Fibroblast of upper back skin (primary cell): ENCODE measurements at places on chromosomes 3 and 15.
A peak's percentile ranks its signal among the peaks of the same experiment; 100 is the strongest.

- DNase-seq, result no peak
Measured at GRCh38 chr3:191166368-191166767, 32.7 kb upstream of the OSTN start.

DNA sequence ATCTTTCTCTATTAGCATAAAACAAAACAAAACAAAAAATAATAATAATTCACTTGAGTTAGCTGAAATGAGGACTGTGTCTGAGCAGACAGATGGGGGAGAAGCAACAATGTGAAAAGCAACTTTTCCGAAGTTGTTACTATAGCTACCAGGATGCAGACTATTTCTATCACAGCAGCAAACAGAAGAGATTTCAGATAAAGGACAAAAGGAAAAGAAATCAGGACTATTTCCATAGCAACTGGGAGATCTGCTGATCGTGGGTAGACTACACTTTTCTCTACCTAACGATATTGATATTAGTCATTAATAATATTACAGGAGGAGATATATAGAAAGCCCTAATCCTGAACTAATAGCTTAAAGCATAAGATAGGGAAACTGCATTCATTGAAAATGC lies 321.7 kb downstream of the GABRG3 start:
- no peak for DNase-seq

- no peak for DNase-seq
Measured at GRCh38 chr15:41899854-41900442, 6.1 kb upstream of the SPTBN5 start.

- DNase-seq, result peak; percentile 86
Measured at GRCh38 chr15:38721568-38721945, 156.9 kb upstream of the RASGRP1 start.

DNA sequence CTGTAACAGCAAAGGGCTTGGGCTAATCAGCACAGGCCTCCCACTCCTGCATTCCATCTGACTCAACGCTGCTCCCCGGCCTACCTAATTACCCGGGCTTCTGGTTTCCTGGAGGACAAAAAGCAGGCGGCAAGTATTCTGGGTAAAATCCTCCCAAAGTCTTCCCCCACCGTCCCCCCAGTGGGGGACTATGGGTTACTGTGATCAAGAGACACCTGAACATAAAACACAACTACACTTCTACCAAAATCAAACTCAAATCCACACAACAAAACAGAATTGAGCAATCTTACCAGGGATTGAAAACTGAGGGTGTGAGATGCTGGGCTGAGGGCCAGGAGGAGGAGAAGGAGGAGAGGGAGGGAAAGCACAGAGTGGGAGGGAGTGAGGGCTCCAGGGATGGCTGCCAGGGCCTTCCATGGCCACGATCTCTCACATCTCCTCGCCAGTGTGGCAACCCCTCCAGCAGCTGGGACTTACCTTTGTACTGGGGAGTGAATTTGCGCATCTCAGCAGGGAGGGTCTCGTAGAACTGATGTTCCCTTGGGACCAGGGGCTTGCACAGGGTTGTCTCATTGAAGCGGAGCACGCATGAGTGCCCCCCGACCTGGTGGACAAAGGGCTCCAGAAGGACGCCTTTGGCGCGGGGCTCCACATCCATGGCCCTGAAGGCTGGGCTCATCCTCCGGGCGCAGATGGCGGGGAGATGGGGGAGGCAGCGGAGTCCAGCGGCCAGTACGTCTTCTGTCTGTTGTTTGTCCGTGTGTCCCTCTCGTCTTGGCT lies 9.1 kb upstream of the NCKIPSD start:
- DNase-seq, result peak; percentile 83

DNA sequence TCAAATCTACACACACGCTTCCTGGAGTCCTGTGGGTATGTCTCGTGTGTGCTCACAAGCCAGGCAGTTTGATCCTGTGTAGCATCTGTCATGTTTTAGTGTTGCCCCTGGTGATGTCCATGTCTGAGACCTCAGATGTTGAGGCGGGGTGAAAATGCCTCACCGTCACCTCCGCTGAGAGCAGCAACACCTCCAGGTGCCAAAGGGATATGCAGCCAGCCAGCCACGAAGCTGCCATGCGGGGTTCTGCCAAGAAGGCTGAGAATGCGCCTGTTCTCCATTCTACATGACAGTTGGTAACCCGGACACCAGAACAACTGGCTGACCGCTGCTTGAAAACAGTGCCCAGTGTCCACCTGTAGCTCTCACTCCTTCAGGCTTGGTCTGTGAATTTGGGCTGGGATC lies 253.8 kb downstream of the TLE3 start:
- no peak for DNase-seq

GRCh38 chr3:19886404-19886803 lies 47.6 kb downstream of the EFHB start:
- DNase-seq, result no peak

GRCh38 chr3:108406063-108406660 lies 104.2 kb downstream of the MYH15 start:
- peak; percentile 54 for DNase-seq

DNA sequence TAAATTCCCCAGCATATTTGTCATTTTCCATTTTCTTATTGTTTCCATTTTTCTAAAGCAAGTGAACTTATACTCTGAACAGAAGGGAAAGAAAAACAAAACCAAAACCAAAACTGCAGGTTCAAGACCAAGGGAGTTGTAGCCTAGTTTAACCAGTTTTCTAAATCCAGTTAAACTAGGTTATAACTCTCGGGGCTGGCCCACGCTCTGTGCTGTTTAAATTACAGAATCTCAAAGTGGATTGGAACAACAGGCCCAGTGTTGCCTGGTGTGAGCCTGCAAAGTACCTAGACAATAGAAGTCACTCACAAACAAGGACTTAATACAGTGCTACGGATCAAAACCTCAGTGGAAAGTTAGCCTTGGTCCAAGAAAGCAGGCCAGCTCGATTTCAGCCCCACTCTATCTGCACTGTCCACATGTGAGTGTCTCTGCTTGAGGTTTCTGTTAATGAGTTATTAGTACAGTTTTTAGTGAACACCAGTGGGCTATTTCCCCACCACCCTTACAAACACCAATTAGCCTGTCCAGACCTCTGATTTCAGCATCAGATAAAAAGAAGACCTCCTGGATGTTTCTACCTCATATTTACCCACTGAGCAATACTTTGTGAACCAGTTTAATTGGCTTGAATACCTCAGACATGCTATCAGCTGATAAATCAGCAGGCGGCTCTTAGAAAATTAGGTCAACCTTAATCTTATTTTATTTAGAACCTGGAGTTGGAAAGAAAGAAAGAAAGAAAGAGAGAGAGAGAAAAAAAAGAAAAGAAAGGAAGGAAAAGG lies 93.8 kb upstream of the PDZRN3 start:
- no peak for DNase-seq

DNA sequence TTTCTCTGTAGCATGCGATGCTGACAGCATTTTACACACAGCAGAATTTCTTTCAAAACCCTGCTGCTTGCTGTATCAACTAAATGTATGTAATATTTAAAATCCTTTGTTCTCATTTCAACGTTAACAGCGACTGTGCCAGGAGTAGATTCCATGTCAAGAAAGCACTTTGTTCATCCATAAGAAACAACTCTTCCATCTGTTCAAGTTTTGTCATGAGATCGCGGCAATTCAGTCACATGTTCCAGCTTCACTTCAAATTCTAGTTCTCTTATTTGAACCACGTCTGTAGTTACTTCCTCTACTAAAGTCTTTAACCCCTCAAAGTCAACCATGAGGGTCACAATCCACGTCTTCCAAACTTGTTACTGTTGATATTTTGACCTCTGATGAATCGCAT lies 50.6 kb downstream of the SMARCC1 start:
- no peak for DNase-seq

DNA sequence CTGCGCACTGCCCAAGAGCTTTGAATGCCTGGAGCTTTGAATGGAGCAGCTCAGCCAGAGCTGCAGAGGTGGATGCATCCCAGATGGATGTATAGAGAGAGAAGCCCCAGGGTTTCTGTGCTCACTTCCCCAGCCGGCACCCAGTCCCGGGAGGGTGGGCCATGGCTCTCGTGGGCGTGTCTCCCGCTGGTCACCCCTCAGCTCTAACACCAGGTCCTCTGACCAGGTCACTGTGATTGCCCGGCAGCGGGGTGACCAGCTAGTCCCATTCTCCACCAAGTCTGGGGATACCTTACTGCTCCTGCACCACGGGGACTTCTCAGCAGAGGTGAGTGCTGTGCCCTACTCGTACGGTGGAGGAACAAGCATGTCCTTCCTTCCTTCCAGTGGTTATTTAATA lies 10.7 kb downstream of the TMEM43 start:
- no peak for DNase-seq

DNA sequence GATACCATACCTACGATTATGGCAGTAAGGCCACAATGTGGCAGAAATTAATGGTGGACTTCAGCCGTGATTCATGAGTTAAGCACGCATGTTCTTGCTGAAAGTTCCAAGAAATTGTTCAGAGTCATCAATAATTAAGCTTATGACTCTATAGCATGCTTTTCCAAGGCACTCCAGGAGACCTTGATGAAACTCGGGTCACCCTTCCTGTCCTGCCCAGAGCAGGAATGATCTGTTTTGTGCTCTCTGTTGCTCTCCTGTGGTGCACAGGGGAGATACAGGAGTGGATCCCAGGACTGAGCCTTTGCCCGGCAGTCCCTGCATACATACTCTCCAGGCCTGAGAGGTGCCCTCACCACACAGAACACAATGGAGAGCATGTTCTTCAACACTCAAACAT lies 141.6 kb upstream of the SLC2A2 start:
- DNase-seq, result peak; percentile 63
